ENCODE measurements at places on chromosomes 11 and 22.

GRCh38 chr22:39153220-39153717 is 789 bp upstream of the CBX7 start:
- DNase-seq = no peak

DNA sequence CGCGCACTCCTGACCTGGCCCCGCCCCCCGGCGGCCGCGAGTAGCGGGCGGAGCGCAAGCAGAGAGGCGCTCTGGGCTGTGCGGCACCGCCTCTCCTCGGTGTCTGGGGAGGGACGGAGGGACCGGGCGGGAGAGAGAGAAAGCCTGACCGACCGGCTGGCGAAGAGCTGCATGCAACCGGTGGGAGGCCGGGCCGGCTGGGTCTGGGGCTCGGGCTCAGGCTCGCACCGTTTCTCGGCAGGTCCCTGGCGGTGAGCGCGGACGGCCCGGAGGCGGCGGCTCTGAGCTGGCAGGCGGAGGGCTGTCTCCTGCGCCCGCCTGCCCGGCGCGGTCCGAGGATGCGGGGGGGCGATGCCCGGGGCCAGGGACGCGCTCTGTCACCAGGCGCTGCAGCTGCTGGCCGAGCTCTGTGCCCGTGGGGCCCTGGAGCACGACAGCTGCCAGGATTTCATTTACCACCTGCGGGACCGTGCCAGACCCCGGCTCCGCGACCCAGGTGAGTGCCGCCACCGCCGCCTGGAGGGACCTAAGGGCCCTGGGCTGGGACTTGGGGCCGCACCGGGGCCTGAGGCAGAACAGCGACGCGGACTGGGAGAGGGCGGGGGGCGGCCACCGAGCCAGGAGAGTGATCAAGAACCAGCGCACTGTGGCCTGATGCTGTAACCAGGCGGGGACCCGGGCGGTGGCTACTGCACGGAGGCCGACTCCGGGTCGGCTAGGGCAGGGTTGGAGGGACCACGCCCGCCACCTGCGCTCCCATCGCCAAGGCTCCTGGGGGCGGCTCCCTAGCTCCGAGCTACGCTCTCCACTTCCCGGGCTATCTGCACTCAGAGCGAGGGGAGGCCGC is at the start of gene SYT9:
SYT9 (plus strand) TSS at position 69 of the 847 bp plus-strand sequence; CDS start at position 352, 283 bp downstream.
- DNase-seq = peak; percentile 74

DNA sequence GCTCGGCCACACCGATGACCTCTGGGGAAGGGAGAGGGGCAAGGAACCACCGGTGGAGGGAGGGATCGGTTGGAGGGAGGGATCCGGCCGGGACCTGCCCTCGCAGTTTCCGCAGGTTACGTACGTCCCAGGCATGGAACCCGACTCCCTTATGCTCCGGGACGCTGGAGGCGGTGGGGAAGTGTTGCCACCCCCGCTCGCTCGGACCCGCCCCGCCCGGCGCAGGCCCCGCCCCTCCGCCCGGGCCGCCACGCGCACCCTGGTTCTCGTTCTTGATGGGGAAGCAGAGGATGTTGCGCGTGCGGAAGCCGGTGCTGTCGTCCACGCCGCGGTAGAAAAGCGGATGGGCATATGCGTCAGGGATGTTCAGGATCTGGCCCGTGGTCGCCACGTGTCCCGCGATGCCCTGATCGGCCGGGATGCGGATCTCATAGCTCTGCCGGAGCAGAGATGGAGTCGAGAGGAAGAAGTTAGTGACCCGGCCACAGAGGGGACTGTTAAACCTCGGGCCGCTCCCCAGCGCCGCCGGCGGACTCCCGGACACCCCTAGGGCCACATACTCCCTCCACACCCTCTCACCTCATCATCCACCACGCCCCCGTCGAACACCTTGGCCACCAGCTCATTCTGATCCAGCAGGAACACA is 89.8 kb downstream of the PDE2A start:
- no peak for DNase-seq

GRCh38 chr22:25232301-25232700 is 12.9 kb downstream of the CRYBB2 start:
- no peak for DNase-seq

- no peak for DNase-seq
These were observed 2.6 kb downstream of the KCNJ5 start for GRCh38 chr11:128893578-128894285.

- no peak for DNase-seq
These were observed 26.7 kb upstream of the FBLN1 start for GRCh38 chr22:45475851-45476514.

DNA sequence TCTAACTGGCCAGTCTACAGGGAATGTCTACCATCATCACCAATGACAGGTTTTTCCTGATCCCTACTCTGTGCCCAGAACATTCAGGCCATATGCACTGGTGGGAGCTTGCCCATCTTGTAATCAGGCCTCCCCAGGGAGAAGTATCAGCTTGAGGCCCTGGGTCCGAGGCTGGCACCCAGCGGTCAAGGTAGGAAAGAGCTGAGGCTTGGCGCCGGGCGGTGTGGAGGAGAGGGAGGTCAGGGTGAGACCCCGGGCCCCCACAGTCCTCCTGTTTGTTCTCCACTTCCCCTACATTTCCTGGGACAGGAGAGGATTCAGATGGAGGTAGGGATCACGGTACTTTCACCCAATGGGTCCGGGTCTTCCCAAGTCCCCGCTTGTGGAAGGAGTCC is 15.5 kb downstream of the TSKU start:
- DNase-seq = no peak

DNA sequence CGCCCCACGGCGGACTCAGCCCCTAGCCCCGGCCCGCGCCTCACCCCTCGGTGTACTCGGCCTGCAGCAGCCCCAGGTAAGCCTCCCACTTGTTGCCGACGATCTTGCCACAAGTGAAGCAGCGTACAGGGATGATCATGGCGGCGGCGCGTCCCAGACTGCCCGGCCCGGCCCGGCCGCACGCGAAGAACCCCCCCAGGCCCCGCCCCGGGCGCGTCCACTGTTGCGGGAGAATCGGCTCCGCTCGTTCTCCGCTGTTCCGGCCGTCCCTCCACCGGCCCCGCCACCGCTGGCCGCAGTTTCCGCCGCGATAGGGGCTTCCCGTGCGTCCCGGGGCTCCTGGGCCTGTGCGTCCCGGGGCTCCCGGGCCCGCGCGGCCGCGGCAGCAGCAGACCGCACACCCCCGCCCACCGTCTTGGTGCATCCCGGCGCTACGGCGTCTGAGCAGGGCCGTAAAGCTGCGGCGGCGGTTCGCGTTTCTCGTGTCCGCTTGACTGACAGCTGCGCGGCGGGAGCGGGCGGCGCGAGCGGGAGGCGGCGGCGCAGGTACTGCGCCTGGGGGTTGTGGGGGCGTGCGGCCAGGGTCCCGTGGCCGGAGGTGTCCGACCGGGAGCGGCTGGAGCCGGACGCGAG is at the start of the genes POLR2L and TSPAN4:
POLR2L (minus strand) TSS at position 160 of the 633 bp plus-strand sequence; CDS start at position 139, 21 bp downstream.
TSPAN4 (plus strand) TSS at position 483 of the 633 bp plus-strand sequence. CDS start 7,453 bp downstream, outside the sequence.
- DNase-seq = peak; percentile 88

GRCh38 chr11:26087120-26087935 is 244.6 kb upstream of the ANO3 start:
- no peak for DNase-seq

DNA sequence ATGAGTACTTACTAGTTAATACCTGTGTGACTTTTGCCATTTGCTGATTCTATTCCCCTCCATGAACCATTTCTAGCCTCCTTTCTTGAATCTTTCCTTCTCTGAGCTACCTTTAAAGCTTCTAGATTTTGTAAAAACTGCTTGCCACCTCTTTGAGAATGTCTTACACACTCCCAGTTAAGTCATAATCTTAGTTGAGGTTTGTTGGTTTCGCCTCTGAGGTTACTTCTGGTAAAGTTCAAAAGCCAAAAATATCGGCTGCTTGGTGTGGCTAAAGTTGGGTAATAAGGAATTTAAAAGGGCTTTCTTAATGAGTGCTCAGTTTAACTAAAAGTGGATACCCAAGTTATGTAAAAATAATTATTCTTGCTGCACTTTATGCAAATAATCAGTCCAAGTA is 10.4 kb upstream of the GLYAT start:
- DNase-seq = no peak

DNA sequence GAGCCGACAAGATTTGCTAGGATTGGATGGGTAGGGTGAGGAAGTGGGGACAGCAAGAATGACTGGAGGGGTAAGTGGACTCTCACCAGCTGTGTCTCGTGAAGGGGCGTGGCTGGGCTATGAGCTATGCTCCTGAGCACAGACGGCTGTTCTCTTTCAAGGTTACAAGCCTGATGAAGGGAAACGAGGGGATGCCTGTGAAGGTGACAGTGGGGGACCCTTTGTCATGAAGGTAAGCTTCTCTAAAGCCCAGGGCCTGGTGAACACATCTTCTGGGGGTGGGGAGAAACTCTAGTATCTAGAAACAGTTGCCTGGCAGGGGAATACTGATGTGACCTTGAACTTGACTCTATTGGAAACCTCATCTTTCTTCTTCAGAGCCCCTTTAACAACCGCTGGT is 19.9 kb downstream of the F2 start:
- no peak for DNase-seq

DNA sequence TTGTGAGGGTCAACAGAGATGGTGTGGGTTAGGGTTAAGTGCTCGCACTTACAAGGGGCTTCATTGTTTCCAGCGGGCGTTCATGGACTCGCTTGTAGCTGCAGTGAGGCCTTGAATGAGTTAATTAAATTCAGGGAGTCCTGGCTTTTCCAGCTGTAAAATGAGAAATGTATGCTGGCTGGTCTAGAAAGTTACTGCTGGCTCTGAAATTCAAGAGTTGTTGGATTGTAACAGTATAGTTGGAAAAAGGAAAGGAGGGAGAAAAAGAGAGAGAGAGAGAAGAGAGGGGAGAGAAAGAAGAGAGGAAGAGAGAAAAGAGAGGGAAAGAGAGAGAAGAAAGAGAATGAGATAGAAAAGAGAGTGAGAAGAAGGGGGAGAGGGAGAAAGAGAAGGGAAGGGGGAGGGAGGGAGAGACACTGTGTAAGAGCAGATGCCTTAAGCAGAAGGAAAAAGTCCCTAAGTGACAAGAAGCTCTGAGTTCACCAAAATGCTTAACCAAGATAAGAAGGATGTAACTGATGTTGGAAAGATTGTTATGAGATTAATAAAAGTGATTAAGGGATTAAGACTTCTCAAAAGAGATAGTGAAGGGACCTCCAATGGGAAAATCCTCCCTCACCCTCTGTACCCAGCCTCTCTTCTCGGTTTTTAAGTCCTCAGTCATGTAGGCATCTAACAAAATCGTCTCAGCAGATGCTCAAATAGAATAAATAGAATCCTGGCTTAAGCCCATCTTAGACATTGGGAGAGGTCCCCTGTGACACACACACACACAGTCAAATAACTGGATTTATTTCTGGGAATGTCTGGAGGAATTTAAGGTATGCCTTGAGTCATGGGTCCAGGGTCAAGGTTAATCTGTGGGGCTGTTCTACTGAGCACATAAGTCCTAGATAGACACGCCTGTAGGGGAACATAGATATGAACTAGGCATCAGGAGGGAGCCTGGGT is 477.9 kb downstream of the MIAT start:
- DNase-seq = peak; percentile 82

DNA sequence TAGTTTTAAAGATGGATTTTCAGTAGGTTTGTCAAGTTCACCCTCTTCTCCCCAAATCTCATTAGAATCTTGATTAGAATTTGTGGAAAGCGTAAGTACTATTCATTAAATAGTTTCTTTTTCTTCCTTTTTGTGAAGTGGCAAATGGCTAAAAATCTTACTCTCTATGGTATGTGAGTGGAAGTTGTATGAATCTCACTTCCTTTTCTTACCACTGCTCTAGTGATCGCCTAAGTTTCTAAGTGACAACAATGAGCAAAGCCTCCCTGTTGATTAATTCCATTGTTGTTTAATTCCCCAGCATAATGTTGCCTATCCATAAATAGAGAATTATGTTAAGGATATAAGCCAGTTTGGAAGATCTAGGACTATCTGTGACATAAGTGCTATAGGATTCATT is 82.7 kb downstream of the PGR start:
- no peak for DNase-seq

GRCh38 chr11:2316169-2316962 is 14.6 kb downstream of the TSPAN32 start:
- no peak for DNase-seq

DNA sequence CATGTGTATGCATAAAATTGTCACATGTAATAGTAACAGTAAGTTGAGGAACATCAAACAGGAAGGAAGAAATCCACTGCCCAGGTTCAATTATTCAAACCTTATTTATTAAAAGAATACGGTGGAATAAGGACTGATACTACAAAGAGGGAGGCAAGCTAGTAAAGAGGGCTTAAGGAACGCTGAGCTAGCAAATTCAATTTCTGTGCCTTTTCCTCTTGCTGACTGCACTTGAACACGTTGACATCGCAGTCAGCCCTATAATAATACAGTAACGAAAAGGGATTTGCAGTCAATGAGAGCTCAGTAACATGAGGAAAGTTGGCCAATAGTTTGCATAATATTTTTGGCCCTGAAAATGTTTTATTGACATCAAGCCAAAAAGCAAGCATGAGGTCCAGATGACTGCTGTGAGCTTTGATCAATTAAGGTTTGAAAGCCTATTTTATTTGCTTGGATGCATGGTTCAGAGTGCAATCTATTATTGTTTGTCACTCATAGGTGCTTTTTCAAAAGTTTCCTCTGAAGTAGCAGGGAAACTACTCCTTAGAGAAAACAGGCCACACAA is 861.8 kb downstream of the LRRC4C start:
- DNase-seq = peak; percentile 59

DNA sequence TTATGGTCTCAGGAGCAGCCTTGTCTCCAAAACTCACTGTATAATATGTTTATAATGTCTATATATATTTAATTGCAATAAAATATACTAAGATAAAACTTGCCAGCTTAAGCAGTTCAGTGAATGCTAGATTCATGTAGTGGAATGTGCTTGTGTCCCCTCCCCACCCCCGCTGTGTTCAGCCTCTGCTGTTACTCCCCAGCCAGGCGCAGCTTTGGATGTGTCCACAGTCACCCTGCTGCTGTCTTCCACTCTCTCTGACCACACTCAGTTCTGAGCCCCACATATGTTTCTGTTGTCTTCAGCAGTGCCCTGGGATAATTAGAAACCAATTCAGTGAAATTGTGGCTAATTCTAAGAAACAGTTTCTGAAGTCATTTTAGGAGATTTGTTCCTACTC is 52.2 kb downstream of the PPFIA1 start:
- DNase-seq = no peak

- DNase-seq = no peak
These were observed 611.1 kb downstream of the SOX6 start for GRCh38 chr11:15745266-15745665.

DNA sequence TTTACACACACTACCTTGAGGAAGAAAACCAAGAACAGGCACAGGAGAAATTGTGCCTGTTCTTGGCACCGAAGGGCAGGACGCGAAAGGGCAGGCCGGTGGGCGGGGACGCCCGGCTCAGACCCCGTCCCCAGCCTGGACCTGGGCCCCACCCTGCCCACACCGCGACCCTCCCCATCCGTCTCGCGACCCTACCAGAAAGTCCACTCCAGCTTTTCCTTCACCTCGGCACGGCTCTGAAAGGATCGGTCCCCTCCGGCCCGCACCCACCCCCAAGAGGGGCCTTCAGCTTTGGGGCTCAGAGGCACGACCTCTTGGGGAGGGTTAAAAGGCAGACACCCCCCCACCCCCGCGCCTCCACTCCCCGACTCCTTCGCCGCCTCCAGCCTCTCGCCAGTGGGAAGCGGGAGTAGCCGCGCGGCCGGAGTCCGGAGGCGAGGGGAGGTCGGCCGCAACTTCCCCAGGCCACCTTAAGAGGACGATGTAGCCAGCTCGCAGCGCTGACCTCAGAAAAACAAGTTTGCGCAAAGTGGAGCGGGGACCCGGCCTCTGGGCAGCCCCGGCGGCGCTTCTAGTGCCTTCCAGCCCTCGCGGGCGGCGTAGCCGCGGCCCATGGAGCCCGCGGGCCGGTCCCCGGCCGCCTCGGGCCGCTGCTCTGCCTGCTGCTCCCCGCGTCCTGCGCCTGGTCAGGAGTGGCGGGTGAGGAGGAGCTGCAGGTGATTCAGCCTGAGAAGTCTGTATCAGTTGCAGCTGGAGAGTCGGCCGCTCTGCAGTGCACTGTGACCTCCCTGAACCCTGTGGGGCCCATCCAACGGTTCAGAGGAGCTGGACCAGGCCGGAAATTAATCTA is 4.4 kb downstream of the SEC14L6 start:
- peak; percentile 17 for DNase-seq
